ENCODE measurements at places on chromosomes 3 and 15.

- DNase-seq, result no peak
These were observed 276.3 kb upstream of the MCTP2 start for GRCh38 chr15:93954985-93955571.

DNA sequence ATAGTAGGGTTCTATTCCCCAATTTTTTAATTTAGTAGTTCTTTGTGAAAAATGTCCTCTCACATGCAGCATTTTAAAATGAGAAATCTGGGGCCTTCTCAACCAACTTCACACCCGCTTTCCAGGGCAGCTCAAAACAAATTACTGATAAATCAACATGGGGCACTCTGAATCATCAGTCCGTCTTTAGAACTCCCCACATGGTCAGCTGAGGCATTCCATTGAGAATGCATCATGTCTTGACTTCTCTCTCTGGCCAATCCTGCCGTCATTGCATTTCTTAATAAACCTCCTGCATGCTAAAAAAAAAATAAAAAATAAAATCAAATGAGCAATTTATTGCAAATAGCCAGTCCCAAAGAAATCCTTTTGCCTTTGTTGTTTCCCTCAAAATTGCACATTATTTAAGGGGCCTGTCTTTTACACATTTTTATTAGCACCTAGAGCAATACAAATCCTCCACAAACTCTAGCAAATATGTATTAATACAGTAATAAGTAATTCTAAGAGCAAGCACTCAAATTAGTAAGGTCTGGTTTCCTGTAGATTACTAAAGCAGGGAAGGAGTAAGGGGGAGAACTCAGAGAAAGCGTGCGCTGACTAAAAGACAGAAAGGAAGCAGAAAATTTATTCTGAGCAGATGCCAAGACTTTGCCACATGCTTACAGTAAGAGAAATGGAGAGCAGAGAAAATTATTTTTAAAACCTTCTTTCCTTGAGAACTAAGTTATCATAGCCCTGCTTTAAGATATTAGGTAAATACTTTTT is 175.7 kb downstream of the TNIK start:
- DNase-seq, result no peak

GRCh38 chr15:31758126-31758525 is 272.2 kb upstream of the CHRNA7 start:
- no peak for DNase-seq

GRCh38 chr3:126541628-126542339 is 16.9 kb downstream of the C3orf22 start:
- peak; percentile 60 for DNase-seq

GRCh38 chr3:123371859-123372685 is 76.8 kb downstream of the ADCY5 start:
- DNase-seq, result no peak

DNA sequence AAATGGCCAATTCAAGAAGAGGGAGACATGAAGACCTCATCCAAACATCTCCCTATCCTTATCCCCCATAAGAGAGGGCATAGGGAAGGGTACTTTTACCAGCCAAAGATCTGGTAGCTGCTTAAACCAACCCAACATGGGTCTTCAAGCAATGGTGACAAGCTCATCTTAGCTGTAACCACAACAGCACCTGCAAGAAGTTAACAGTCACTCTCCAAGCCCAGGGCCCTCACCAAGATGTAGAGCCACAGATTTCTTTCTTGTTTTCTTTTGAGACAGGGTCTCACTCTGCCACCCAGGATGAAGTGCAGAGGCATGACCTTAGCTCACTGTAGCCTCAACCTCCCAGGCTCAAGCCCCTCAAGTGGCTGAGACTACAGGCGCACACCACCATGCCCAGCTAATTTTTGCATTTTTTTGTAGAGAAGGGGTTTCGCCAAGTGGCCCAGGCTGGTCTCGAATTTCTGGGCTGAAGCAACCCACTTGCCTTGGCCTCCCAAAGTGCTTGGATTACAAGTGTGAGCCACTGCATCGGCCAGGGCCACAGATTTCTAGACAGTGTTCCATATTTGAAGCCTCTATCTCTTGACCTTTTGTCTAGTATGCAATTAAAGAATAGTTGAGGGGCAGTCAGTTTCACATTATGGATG is 57.1 kb downstream of the DHX30 start:
- no peak for DNase-seq

DNA sequence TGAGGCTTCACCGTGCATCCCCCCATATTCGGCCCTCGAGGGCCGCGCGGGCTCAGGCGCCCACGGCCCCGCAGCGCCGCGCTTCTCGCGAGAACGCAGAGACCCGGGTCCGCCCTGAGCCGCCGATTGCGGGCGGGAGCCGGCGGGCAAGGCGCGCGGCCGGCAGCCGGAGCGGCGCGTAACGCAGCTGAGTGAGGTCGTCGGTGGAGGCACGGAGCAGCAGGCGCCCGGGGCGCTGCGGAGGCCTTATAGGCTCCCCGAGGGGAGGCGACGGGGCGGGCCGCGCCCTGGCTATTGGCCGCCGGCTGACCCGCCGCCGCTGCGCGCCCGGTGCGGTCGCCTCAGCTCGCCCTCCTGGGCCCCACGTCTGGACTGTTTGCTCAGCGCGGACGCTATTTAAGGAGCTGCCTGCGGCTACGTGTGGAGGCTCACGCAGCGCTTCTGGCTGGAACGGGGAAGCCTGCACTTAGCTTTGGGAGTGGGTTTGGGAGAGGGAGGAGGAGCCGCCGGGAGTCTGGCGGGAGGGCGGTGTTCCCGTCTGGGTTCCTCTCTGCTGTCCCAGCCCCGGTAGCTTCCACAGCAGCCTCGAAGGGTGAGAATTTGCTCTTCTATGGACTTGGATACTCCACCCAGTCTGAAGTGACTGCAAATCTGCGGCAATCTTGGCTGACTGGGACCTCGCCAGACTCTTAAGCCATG is at the start of gene PLOD2:
Gene PLOD2 (minus strand): TSS at position 221 of the 699 bp plus-strand sequence. CDS start 195 bp downstream, at position 26.
- peak; percentile 90 for DNase-seq

DNA sequence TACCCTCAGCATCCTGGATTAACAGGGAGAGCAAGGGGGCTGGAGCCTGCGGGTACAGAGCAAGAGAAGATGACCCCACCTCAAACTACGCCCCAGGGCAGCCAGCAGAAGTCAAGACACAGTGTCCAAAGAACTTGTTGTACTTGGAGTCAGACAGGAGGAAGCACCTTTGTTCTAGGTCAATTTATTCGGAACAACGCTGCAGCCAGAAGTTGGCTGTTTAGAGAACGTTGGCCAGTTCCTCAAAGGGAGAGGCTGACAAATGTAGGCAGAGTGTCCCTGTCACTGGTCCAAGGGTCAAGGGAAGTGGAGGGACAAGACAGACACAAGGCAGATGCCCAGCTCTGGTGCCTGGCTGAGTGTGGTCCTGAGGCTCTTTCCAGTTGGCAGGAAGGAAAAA is 32.1 kb upstream of the PIAS1 start:
- no peak for DNase-seq

- no peak for DNase-seq
These were observed 201.5 kb downstream of the UACA start for GRCh38 chr15:70561885-70562284.

GRCh38 chr15:56053046-56053400 is 59.6 kb upstream of the NEDD4 start:
- no peak for DNase-seq

DNA sequence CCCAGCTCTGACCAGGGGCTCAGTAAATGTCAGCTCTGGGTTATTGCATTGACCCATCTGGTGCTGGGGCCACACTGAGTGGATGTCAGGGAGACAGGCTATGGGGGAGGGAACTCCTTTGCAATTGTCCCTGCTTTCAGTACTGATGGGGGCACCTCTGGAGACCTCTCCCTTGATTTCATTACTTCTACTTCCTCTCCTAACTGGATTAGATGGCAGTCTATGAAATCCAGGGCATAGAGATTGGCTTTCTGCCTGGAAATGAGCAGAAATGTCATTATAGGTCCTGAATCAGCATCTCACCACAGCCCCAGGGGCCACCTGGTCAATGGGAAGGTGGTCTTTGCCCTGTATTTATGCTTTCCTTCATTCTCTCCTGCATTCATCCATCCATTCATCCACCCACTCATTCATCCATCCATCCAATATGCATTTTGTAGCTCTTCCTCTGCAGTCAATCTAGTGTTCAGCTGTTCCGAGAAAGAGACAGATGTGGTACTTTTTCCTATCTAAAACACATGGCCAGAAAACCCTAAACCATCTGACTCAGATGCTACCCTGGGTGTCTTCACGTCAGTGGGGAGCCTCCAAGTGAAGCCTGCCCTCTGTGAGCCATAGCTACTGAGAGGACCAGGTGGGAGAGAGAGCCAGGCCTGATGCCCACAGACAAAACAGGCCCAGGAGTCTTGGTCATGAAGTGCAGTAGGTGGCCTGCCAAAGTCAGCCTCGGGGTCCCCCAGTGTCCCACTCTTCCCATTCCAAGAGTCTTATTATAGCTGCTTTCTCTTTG is 57.1 kb downstream of the CCDC33 start:
- no peak for DNase-seq

DNA sequence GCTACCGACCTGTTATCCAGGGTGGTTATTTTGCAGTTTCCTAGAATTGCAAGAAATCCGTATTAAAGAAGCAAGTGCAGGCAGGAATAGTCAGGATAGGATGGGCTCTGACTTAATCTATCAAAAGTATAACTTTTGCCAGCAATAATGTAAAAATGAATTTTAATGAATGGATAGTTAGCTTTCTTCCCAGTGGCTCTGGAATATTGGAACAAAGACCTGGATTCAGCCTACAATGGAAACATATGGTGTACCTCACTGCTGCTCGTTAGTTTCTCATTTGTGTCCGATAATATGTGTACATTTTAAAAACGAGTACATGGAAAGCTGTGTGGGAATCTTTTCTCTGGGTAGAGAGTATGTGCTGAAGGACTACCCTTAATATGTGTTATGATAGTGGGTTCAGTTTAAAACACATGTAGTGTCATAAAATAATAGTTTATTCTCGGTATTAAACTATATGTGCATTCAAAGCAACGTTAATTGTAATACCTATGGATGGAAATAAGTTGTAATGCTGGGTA is 805 bp downstream of the SERPINI1 start:
- DNase-seq, result no peak

DNA sequence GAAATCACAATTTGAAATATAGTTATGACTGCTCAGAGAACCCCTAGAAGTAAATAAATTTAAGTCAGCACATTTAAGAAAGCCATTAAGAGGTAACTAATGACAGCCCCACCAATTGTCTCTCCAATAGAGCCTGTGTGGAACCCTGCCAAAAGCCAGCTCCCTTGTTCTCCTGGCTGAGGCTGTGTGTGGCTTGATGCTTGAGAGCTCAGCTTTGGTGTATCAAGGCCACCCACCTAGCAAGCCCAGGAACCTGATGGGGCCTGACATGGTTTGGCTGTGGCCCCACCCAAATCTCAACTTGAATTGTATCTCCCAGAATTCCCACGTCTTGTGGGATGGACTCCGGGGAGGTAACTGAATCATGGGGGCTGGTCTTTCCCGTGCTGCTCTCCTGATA is 106.9 kb downstream of the LRRN1 start:
- no peak for DNase-seq

DNA sequence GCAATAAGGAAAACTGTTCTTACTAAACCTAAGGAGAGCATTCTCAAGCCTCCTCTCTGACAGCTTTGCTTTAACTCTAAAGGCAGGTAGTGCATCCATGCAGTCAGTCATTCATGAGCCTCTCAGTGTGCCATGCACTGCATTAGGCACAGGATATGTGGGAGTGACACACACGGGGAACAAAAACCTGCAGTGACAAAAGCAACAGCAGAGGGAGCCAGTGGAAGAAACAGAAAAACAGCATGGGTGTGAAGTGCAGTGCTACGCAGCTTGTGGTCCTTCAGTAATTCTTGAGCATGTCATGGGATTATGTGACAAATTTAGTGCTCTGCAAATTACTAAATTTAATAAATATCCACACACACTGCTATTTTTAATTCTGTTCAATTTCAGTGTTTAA is 230.7 kb downstream of the BBX start:
- no peak for DNase-seq

Measured in left forelimb (tissue), 1 donor.